ENCODE measurements at places on chromosomes 13 and 19.

DNA sequence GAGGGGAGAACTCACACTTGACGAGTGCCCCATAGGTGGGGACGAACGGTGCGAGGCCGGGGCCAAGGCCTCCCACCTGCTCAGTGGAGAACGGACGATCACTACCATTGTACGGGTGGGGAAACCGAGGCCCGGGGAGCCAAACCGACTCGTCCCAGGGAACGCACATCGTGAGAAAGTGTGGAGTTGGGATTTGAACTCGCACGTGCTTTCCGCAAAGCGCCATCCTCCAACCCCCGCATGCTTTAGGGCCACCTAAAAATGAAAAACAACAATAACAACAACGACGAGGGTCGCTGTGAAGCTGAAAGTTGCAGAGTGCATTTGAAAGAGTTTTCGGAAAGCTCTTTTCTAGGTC lies 458 bp downstream of the ARHGEF1 start:
- no peak for DNase-seq

DNA sequence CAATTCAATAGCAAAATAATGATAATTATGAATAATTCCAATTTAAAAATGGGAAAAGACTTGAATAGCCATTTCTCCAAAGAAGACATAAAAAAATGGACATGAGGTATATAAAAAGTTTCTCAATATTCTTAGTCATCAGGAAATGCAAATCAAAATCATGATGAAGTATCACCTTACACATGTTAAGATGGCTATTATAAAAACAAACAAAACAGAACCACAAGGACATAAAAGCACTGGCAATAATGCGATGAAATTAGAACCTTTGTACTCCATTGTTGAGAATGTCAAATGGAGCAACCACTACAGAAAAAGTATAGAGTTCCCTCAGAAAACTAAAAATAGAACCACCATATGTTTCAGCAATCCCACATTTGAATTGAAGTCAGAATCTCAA lies 1186.1 kb downstream of the SLITRK5 start:
- DNase-seq = no peak

DNA sequence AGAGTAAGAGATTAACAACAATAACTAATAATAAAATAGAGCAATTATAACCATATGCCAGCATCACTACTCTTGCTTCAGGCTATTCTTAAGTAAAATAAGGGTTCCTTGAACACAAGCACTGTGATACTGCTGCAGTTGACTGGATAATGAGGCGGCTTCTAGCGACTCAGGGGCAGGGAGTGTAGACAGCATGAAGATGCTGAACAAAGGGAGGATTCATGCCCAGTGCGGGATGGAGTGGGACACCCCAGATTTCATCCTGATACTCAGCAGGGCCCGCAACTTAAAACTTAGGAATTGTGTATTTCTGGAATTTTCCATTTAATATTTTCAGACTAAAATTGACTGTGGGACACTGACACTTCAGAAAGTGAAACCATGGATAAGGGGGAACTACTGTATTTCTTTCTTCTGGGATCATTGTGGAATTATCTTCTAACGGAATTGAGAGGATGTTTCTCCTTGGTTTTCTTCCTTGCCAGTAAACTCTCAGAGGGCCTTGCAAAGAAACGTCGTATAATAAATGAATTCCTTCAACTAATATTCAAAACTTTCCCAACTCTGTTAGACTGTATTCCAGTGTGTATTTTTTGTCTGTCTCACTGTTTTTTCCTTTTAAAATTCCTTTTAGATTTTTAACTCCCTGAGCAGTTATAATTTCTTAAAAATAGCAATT lies 127.5 kb downstream of the B3GLCT start:
- DNase-seq = no peak

DNA sequence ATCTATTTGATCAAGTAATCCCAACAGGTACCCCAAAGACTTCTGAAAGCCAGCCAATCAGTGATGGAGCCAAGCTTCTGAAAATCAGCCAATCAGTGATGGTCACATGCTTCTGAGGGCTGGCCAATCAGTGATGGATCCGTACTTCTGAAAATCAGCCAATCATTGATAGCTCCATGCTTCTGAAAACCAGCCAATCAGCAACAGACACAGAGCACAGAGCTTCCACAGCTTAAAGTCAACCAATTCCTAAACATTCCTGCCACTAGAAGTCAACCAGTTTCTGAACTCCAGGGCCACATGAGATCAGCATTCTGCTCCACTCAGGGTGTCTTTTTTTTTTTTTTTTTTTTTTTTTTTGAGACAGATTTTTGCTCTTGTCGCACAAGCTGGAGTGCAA lies 8.2 kb upstream of the HSD17B14 start:
- DNase-seq = no peak

DNA sequence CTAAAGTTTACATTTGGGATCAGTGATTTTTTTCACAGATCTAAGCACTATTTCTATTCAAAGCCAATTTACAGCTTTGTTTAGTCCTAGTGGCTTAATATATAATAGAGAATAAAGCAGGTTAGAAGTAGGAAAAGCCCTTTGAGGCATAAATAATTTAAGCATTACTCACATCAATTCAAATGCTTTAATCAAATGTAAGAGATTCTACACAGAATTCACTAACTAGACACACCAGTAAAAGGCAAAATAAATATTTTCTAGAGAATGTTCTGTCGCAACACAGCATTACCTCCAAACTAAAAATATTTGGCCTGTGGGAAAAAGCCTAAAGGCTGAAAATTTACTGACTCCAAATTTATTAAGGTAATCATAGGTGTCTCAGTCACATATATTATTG lies 31.3 kb downstream of the KCTD12 start:
- no peak for DNase-seq

DNA sequence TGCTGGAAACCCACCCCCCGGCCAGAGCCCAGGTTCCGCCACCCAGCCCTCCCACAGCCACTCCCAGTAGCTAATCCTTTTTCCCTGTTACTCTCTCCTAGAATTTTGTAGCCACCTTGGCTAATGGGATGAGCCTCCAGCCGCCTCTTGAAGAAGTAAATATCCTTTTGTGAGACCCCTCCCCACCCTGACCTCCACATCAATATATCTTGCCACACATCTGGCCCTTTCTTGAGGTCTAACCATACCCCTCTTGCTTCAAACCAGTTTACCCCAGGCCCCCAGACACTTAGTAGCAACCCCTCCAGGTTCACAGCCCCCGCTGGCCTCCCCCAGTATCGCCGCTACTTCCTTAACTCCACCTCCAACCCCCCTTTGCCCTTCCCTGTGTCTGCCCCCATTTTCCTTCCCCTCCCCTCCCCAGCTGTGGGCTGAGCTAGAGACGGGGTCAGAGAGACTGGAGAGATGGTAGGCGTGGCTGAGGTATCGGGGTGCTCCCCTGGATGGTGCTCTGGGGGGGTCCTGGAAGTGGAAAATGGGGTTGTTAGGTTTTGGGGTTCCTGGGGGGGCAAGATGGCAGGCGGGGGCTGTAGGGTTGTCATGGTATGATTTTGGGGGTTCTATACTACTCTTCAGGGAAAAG lies 2.8 kb downstream of the PRMT1 start:
- no peak for DNase-seq

DNA sequence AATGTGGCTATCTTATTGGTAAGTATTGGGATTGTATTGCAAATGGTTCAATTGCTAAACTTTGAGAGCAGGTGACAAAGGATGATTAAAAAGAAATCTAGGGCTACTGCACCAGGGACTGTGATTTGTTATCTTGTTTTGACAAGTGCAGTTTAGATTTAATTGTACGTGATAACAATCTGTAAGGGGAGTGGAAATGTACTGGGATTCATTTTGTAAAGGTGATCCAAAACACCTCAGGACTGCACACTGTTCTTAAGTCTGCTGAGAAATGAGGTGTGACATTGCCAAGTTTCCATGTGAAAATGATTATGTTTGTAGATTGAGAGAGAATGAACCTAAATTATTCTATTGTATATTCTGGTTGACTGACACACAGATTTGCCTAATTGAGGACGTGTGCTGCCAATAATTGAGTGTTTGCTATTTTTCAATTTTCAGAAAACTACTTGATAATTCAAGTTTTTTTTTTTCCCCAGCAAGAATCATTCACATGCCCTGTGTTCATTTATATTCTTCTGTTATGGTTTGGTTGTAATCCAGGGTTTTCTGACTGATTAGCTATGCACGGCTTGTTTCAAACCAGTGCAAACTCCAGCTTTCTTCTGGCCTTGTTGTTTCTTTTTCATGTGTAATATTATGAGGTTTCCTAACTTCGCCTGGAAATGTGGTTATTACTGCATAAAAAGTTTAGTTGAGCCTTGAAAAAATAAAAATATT lies 308.0 kb downstream of the OLFM4 start:
- DNase-seq = no peak

DNA sequence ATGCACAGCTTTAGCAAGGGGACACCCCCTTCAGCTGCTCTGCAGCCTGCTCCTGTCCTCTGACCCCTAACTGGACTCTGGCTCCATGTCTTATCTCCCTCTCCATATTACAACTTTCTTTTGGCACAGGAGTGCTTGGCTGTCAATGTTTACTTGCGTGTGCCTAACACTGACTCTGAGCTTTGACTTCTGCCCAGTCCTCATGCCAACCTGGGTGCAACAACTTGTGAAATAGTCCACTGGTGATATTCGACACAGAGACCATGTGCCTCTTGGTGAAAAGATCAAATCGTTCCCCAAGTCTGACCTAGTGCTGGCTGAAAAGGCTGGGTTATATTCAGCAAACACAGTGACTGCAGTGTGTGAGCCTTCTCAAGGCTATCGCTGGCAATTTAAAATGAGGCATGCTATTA lies 34.1 kb upstream of the KLF12 start:
- no peak for DNase-seq

DNA sequence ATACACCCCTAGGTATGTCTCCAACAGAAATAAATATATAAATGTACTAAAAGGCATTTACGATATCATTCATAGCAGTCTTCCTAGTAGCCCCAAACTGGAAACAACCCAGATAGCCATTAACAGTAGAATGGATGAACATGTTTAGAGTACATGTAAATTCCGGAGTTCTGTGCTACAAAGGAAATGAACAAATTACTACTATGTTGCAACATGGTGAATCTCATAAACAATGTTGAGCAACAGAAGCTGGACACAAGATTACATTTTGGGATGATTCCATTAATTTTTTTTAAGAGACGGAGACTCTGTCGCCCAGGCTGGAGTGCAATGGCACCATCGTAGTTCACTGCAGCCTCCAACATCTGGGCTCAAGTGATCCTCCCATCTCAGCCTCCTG lies 5.9 kb upstream of the SLC7A10 start:
- no peak for DNase-seq

GRCh38 chr13:84566780-84567179 lies 684.5 kb upstream of the SLITRK1 start:
- no peak for DNase-seq

- DNase-seq = no peak
Measured at GRCh38 chr13:74573654-74574053, 439.4 kb upstream of the KLF12 start.

DNA sequence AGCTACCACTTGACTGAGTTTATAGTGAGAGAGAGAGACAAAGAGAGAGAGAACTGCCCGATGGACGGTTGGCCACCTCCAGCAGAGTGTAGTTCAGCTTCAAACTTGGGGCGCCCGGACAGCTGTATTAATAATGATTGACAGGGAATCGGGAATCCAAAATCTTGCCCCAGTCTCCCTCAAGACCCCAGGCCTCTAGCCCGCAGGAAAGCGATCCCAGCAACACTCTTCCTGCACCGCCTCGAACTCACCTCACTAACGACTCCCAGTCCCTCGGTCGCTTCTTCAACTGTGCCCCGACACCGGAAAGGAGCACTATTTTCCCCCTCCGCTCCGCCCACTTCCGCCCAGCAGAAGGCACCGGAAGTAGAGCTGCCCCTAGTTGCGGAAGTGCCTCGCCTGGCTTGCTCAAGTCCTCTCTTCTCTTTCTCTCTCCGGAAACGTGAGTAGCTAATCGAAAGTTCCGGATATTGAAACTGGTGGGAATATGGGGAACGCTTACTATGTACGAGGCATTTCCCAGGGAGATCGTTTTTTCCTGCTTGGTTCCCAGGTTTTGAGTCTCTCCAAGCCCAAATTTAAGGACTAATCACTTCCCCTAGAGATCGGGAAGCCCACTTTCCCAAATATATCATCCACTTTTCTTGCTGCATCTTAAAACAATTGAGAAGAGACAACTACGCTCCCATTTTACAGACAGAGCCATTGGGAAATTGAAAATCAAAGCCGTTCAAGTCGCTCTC lies at the start of gene NOSIP:
Gene NOSIP (minus strand): TSS at position 293 of the 743 bp plus-strand sequence. CDS start 19,865 bp downstream, outside the sequence.
- DNase-seq = peak; percentile 96

DNA sequence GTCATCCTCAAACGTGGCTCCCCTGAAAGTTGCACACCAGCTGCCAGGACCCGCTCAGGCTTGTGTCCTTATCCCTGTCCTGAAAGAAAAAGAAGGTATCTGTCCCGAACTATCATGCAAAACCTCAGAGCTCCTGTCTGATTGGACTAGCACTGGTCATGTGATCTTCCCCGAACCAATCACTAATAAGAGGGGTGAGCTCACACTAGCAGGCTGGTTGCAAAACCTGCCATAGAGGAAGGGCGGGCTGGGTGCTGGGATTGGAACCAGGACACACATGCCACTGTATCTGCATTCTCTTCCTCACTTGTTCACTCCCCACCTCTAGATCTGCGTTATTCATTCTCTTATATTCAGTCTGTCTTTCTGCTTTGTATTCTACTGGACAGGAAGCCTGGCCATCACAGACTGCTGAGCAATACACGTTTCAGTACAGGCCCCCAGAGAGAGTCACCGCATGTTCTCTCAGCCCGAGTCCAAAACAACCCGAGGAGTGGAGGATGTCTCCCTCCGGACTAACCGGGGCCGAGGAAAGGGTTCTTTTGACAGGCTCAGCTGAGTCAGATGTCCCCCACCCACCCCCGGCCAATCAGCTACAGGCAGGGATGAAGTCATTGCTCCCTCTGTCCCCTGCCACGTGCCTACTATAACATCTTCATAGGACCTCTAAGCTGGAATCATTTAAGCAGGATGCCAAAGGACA lies 97.7 kb downstream of the SIPA1L3 start:
- DNase-seq = no peak

GRCh38 chr13:21219036-21219381 lies 42.6 kb downstream of the MRPL57 start:
- no peak for DNase-seq

DNA sequence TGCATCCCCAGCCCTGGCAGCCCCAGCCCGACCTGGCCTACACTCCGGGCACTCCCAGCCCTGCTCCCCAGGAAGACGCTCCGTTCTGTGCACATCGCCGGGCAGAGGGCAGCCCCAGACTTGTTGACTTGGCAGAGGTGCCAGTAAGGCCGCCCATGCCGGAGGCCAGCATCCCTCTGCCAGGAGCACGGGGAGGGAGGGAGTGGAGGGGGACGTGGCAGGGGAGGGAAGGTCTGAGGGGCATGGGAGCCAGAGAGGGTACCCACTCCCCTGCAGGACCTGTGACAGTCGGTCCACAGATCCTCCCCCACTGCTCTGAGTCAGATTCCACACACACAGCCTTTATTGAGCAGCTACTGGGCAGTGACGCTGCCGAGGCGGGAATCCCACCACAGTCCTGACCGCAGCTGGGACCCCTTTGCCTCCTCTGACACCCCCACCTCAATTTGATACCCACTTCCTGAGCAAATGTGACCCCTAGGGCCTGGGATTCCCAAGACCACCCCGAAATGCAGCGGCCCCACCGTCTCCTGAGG lies 1.9 kb upstream of the NKPD1 start:
- no peak for DNase-seq

- no peak for DNase-seq
Measured at GRCh38 chr19:2675892-2676291, 26.6 kb downstream of the GNG7 start.
